Right ventricle myocardium inferior (tissue), 1 donor: ENCODE measurements at places on chromosomes 11 and 22. TPM values are rescaled to one million over a fixed set of nuclear protein-coding genes. Genes with fewer than 3 reads are reported as not detected.

The CTSD gene
- 957 TPM for total RNA-seq

The RIMBP3B gene
- total RNA-seq = 0.08 TPM

The YPEL4 gene
- total RNA-seq = 0.51 TPM

The PLAAT2 gene
- total RNA-seq = 0.92 TPM

The MLC1 gene
- 0.05 TPM for total RNA-seq

The OR5B21 gene
- total RNA-seq = not detected

The ANAPC15 gene
- total RNA-seq = 46.1 TPM

The RAG2 gene
- not detected for total RNA-seq

The OR51A2 gene
- total RNA-seq = not detected

The CNGA4 gene
- total RNA-seq = not detected

The ASPHD2 gene
- total RNA-seq = 0.19 TPM

The CDC45 gene
- 0.76 TPM for total RNA-seq

The RBM4 gene
- 72.1 TPM for total RNA-seq

The SAC3D1 gene
- total RNA-seq = 7.5 TPM

The NLRP14 gene
- total RNA-seq = not detected

The CHADL gene
- 26.4 TPM for total RNA-seq
